ENCODE measurements at places on chromosomes 2 and 18. TPM values are rescaled to one million over a fixed set of nuclear protein-coding genes. Genes with fewer than 3 reads are reported as not detected.

DNA sequence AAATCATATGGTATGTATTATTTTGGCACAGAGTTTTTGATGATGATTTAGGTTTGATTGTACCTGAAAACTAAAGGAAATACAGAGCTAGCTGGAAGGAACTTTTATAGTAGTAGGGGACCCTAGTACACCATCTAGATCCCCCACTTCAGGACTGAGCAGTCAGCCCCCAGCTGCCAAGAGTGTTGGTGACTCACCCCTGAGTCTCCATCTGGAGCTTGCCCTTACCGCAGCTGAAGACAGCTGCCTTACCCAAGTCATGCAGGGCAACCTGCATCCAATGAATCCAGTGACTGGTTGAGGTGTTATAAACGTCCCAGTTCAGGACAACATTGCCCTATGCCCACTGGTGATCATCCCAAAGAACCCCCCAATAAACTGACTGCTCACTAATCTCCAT, 15.3 kb downstream of the PMS1 start:
- no peak for DNase-seq

DNA sequence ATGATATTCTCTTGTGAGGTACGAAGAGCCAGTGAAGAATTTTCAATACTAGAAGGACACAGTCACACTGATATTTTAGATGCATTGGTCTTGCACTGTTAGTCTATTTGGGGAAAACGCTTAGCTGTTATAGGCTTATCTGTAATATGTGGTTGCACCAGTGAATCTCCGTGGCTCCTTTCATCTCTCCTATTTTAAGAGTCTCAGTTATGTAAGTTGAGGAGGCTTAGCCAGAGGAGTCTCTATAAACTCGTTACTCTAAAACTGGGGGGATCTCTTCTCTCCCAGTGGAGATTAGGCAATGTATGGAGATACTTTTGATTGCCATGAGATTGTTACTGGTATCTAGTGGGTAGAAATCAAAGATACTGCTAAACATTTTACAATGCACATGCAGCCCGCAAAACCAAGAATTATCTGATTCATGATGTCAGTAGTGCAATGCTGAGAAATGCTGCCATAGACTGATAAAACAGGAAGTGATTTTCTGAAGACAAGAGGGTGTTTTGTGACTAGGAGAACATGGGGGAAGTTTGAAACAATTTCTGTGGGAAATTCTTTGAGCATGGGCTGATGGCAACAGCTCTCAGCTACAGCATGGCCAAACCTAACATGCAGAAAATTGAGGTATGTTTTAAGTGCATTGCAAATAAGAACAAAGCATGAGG, 339.1 kb downstream of the SOX11 start:
- DNase-seq, result no peak

Gene G6PC2
- 0.14 TPM for total RNA-seq

GRCh38 chr2:173286153-173286809, 68.4 kb upstream of the CDCA7 start:
- no peak for DNase-seq

DNA sequence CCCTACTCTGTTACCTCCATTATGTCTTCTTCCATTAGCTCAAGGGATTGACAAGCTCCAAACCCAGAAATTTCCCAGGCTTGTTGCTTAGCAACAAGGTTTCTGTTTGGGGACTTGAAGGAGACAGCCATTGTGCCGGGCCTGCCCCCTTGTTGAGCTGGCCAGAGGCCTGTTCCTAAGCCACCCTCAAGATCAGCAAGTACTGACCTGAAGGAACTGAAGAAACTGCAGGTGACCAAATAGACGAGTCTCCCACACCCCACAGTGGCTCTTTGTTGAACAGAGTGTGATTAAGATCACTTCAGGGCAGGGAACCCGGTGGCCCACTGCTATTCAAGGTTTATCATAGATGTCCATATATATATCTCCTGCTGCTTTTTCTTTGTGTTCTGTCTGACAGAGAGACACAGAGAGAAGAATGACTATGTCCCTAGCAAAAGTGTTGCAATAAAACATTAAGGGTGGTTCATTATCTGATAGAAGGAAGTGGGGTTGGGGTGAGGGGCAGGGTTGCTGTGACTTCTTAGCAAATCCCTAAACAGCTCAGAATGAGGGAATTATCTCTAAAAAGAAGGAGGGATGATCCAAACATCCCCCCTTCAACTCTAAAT, 69.2 kb downstream of the RNF144A start:
- no peak for DNase-seq

All from posterior vena cava (tissue), 2 donors.